ENCODE measurements at places on chromosomes 16 and 17.

DNA sequence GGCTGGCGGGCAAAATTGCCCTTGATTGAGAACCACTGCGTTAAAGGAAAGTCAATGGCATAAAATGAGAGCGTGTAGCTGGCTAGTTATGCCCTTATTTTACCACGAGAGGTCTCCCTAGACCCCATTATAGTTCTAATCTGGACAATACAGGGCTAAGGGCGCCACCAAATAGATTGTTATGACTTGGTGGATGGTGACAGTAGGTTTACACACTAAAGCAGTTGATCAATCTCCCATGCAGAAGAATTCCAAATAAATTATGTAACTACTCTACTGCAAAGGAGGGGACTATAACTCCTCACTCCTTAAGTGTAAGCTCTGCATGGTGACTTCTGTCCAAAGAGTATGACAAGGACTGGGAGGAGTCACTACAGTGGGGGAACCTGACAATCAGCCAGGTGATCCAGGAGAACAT lies 20.4 kb upstream of the YPEL2 start:
- peak; percentile 98 for ATAC-seq

- ATAC-seq = peak; percentile 24
These were observed 109.4 kb downstream of the CMIP start for GRCh38 chr16:81553814-81554675.

GRCh38 chr16:3152277-3152990 lies 17.6 kb downstream of the ZNF213 start:
- peak; percentile 28 for ATAC-seq

GRCh38 chr17:68054296-68054900 lies 18.9 kb downstream of the KPNA2 start:
- peak; percentile 78 for ATAC-seq

GRCh38 chr16:21566891-21567414 lies 32.4 kb upstream of the METTL9 start:
- ATAC-seq = no peak

DNA sequence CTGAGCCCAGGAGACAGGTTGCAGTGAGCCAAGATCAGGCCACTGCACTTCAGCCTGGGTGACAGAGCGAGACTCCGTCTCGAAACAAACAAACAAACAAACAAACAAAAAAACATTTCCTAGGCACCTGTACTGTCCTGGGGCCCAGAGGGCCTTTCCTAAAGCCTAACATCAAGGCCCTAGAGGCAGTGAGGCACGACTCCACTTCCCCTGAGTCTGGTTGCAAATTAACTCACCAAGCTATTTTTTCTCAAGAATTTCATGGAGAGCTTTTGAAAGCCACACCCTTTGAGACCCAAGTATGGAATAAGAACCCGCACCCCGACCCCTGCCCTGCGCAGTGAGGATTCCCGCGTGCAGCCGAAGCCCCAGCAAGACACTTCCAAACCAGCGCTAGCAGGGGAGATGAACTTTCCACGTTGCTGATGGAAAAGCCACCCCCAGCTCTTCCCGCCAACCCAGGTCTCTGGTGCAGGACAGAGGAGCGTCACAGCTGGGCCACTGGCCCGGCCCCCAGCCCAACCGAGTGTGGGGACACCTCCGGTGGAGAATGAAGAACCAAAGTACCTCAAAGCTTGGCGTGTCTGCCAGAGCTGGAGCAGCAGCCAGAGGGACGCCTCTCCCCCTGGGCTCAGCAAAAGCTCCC lies 1.2 kb downstream of the CHST5 start:
- no peak for ATAC-seq

- ATAC-seq = no peak
These were observed 13.8 kb downstream of the RBFOX3 start for GRCh38 chr17:79597040-79597439.

DNA sequence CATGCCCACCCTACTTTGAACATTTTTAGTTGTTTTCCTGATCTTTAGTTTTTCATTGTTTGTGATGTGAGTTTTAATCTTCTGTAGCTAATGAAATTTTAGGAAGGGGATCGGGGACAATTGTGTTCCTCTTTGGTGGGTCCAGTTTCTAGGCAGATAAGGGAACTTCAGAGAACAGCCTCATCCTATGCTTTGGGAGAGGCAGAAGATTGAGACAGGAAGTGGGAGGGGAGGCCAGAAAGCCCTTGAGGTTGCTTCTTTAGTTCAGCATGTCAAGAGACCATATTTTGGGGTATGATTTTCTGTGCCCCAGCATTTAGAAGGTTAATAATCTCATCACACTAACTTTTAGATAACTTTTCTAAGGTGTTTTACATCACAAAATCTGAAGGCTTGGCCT lies 191.0 kb downstream of the TANC2 start:
- no peak for ATAC-seq

GRCh38 chr17:49820773-49821172 lies 27.1 kb downstream of the TAC4 start:
- no peak for ATAC-seq

DNA sequence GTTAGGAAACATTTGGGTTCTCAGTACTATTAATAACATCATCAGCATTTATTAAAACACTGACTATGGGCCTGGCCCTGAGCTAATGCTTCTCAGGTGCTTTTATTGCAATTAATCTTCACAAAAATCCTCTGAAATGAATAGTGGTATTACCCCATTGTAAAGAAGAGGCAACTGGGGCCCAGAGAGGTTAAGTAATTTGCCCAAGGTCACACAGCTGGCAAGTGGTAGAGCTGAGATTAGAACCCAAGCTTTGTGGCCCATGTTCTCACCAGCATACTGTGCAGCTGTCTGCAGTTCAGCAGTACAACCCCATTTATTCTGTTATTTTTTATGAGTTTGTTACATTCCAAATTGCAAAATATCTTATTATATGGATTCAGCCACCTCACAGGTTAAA lies 82.3 kb downstream of the TBC1D16 start:
- ATAC-seq = no peak

GRCh38 chr17:64097196-64097936 lies 32.6 kb downstream of the ERN1 start:
- ATAC-seq = no peak

DNA sequence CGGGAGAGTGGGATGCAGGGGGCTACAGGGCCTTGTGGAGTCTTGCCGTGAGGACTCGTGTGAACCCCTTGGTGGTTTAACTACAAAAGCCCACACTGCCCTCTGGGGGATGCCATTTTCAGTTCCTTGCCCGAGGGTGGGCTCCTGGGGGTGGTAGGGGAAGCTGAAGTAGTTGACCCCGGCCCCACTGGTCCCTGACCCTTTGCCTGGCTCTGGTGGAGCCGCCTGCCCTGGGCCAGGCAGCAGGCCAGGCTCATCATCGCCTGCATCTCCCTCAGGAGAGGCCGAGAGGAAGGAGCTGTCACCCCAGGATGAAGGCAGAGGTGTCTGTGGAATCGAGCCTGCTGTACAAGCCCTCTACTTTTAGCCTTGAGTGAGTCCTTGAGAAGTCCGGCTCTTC lies 10.2 kb downstream of the COX4I1 start:
- ATAC-seq = no peak

DNA sequence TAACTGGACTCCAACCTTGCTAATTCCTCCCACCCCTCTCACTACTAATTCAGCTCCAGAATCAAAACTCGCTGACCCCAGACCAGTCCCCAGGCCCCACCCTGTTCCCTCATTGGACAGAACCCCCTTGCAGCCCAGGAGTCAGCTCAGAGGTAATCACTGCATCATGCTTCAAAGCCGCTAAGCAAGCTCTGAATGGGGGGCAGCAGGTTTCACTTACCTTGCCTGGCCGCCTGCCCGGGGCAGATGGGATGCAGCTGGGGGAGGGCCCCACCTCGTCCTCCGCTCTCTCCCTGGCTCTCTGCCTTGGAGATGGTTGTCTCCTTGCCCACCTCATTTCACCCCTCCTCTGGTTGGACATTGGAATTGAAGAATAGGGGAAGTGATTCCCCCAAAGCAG lies 4.8 kb upstream of the NGFR start:
- ATAC-seq = no peak

GRCh38 chr17:38891441-38891840 lies 21.6 kb downstream of the LASP1 start:
- ATAC-seq = no peak

DNA sequence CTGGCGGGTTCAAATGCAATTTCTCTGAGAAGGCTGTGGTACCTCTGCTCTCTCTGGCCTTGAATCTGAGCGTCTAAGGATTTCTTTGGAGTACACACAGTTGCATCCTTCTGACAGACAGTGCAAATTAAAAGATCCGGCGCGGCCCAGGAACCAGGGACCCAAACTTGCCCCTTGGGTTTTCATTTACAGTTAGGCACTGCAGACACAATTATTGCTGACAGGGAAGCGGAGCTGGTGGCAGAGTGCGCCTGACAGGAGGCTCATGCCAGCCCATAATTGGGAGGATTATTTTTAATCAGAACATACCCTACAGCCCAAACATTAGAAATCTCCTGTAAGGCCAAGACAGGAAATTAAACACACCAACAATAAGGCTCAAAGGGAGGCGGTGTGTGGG lies 1023.4 kb upstream of the RBFOX1 start:
- no peak for ATAC-seq

DNA sequence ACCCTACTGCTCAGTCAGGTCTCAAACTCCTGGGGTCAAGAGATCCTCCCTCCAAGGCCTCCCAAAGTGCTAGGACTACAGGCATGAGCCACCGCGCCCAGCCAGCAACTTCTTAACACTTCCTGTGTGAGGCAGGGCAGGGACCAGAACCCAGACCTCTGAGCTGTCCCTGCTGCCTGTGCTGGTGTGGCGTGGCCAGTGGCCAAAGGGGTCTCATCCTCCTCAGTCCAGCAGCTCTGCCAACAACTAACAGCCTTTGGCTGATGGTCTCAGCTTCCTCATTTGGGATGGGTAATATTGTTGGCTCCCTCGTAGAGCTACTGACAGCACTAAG lies 1.4 kb upstream of the LLGL1 start:
- no peak for ATAC-seq

- ATAC-seq = no peak
These were observed 2.0 kb downstream of the GAS7 start for GRCh38 chr17:10196384-10196895.

- no peak for ATAC-seq
These were observed 16.6 kb downstream of the ENDOV start for GRCh38 chr17:80431246-80432195.

DNA sequence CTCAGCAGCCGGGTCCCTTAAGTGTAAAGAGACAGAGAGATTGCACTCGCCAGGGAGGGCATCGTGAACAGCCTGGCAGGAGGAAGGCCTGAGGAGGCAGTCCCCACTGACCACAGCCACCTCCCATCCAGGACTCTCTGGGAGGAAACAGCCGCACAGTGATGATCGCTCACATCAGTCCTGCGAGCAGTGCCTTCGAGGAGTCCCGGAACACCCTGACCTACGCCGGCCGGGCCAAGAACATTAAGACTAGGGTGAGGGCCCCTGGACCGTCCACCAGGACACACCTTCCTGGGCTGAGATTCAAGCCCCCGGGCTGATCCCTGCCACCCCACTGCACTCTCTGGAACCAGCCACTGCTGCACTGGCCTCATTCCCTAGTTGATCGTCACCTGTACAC lies 14.0 kb downstream of the BTBD17 start:
- no peak for ATAC-seq

GRCh38 chr17:68507576-68507975 lies 4.7 kb upstream of the PRKAR1A start:
- no peak for ATAC-seq

- ATAC-seq = no peak
These were observed 2.7 kb downstream of the TFAP4 start for GRCh38 chr16:4270091-4270490.

- ATAC-seq = no peak
These were observed 10.3 kb downstream of the KIFC3 start for GRCh38 chr16:57791893-57792461.

- peak; percentile 9 for ATAC-seq
These were observed 27.5 kb downstream of the NSMCE1 start for GRCh38 chr16:27240948-27241531.

DNA sequence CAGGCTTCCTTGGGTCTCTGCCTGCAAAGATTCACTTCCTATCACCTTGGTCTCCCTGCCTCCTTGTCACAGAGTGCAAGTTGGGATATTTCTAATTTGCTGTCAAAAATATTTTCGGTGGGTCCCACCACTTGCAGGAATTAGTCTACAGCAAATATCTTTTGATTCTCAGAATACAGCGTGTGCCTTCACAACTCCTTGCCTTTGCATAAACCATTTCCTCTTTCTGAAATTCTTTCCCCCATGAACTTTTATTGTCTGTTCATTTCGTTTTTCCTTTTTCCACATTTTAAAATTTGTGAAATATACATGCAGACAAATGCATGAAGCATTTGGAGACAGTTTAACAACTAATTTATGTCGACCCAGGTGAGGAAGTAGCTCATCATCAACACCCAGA lies 60.0 kb downstream of the HS3ST3B1 start:
- no peak for ATAC-seq

GRCh38 chr17:43768382-43768781 lies 9.8 kb upstream of the SOST start:
- ATAC-seq = no peak

All from SK-N-SH treated with all-trans-retinoic acid at 6 μM for 48 hours (cell line).